Posterior vena cava (tissue), 2 donors: ENCODE measurements at places on chromosomes 4 and X. TPM values are rescaled to one million over a fixed set of nuclear protein-coding genes. Genes with fewer than 3 reads are reported as not detected.

- DNase-seq, result no peak
Measured at GRCh38 chrX:55008571-55009358, 8.6 kb downstream of the APEX2 start.

- DNase-seq, result no peak
Measured at GRCh38 chr4:108834835-108835384, 72.1 kb upstream of the ETNPPL start.

The FAM120C gene
- total RNA-seq, result 8.6 TPM

DNA sequence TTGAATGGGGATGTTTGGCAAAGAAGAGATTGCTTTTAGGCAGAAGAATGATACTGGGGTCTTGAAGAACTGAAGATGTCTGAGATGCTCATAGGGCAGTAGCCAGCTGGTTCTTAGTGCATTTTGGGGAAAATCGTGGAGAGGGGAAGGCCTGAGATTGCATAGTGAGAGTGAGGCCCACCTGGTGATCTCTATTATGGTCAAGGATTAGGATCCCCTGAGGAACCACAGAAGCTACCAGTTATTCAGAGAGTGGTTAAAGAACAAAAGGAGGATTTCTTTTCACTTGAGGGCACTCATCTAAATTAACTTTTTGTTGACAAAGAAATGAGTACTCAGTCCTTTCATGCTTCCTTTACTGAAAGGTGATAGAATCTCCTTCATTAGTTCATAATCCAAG lies 271.3 kb upstream of the HAND2 start:
- no peak for DNase-seq

The DUX4 gene
- total RNA-seq, result not detected

The PCDH10 gene
- total RNA-seq, result 2.3 TPM

DNA sequence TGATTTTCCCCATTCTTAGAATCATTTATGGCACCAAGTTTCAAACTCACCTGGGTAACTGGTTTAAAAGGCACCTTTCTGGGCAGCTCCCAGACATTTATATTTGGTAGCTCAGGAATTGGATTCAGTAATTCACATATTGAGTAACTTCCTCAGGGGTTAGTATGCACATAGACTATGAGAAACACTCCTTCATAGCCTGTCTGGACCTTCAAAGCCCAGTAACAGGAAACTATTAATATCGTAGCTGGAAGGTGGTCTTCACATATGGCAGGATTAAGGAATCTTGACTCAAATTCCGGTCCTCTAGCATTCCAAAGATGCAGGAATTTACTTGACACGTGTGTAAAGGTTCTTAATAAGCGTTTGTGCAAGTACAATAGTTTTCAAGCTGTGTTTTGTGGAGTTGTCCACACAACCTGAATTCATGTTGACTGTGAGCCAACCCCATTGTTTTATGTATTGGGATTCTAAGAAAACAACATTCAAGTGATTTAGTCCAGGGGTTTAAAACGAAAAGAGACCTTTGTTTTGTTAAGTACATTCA lies 78.4 kb downstream of the PLS3 start:
- DNase-seq, result no peak
